ENCODE measurements at places on chromosomes 1 and 21. TPM values are rescaled to one million over a fixed set of nuclear protein-coding genes. Genes with fewer than 3 reads are reported as not detected.
A peak's percentile ranks its signal among the peaks of the same experiment; 100 is the strongest.

Gene NR0B2
- total RNA-seq: not detected

Gene RGS13
- not detected for total RNA-seq

Gene TNNI3K
- 0.40 TPM for total RNA-seq

Gene CASP9
- total RNA-seq: 6.5 TPM

Gene TEKT2
- not detected for total RNA-seq

Gene OR11L1
- not detected for total RNA-seq

Gene RGS4
- not detected for total RNA-seq

Gene CCDC30
- total RNA-seq: 1.4 TPM

Gene SPRR2F
- total RNA-seq: not detected

DNA sequence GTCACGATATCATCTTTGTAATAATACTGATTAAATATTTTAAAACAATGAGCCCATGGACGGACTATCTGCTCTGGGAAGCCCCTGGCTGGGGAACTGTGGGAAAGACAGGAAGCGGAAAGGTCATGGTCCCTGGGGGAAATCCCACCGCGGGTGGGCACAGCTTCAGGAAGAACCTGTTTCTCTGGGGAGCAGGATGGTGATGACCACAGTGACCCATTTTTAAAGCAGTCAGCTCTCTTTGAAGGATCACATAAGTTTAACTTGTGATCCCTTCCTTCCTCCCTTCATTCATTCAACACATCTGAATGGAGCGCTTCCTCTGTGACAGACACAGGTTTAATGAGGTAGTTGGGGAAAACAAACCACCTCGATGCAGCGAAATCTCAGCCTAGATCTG, 73.0 kb downstream of the DHRS3 start:
- DNase-seq: no peak
- H3K4me3 ChIP-seq: no peak overlapping the region
- peaks cover 6% of the 10 kb centered on the region for H3K4me1 ChIP-seq
- H3K27me3 ChIP-seq: no peaks in the 10 kb centered on the region
- H3K36me3 ChIP-seq: no peaks in the 10 kb centered on the region
- no peak overlapping the region for H3K27ac ChIP-seq

DNA sequence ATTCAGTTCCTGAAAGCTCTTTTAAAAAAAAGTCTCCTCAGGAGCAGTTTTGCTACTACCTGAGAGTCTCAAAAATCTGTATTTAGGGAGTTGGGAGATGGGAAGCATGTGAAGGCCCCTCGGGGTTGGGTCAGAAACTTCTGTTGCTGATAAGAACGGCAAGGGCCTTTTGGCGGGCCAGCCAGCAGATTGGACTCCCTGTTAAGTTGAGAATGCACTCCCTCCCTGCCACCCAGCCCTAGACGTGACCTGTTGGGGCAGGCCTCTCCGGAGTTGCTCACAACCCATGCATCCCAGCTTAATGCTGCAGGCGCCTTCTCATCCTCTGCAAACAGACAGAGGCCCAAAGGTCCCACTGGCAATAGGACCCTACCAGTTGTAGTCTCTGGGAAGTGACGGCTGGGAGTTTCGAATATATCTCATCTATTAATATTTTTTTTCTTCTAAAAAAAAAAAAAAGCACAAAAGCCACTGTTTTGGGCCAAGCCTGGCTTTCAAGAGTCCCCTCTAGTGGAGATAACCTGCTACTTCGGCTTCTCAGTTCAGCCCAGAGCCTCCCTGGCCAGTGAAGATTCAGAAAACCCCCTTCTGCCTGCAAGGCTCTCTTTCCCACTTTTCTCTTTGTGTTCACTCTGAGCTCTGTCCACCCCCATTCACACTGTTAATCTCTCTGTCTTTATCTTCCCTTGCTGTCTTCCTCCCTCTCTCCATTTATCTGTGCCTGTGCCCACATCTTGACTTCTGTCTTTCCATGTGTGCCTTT, 5.3 kb downstream of the PLXNA2 start:
- peaks cover 43% of the 10 kb centered on the region for H3K27me3 ChIP-seq
- H3K4me1 ChIP-seq: peaks cover 11% of the 10 kb centered on the region
- DNase-seq: no peak
- no peak overlapping the region for H3K27ac ChIP-seq
- no peak overlapping the region for H3K4me3 ChIP-seq

- H3K27me3 ChIP-seq: no peaks in the 10 kb centered on the region
- H3K4me3 ChIP-seq: no peak overlapping the region
- DNase-seq: no peak
- H3K27ac ChIP-seq: no peak overlapping the region
Observed at GRCh38 chr21:18424276-18424675, 20.7 kb upstream of the TMPRSS15 start.

GRCh38 chr21:35933466-35933865, 126.9 kb downstream of the SETD4 start:
- peak; percentile 37 for DNase-seq
- no peaks in the 10 kb centered on the region for H3K27me3 ChIP-seq
- no peak overlapping the region for H3K4me3 ChIP-seq
- no peaks in the 10 kb centered on the region for H3K36me3 ChIP-seq

DNA sequence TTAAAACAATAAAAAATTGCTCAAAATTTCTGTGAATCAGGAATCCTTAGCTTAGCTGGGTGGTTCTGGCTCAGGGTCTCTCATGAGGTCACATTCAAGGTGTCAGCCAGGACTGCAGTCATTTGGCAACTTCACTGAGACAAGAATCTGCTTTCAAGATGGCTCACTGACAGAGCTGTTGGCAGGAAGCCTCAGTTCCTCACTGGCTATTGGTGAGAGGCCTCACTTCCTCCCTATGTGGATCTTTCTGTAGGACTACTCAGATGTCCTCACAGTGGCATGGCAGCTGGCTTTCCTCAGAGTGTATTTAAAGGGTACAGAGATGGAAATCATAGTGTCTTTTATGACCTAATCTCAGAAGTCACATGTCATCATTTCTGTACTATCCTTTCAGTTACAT, 785.7 kb downstream of the ADGRL2 start:
- H3K27me3 ChIP-seq: no peaks in the 10 kb centered on the region
- DNase-seq: no peak
- no peak overlapping the region for H3K27ac ChIP-seq
- H3K36me3 ChIP-seq: no peaks in the 10 kb centered on the region
- no peak overlapping the region for H3K4me3 ChIP-seq

GRCh38 chr1:111990026-111990877, 784 bp upstream of the KCND3 start:
- H3K4me3 ChIP-seq: peak overlapping the region; percentile 69
- H3K36me3 ChIP-seq: no peaks in the 10 kb centered on the region
- peaks cover 19% of the 10 kb centered on the region for H3K4me1 ChIP-seq
- no peak for DNase-seq
- H3K27me3 ChIP-seq: peaks cover 52% of the 10 kb centered on the region

GRCh38 chr1:118124064-118124463, 61.0 kb downstream of the SPAG17 start:
- no peaks in the 10 kb centered on the region for H3K36me3 ChIP-seq
- H3K4me3 ChIP-seq: no peak overlapping the region
- DNase-seq: no peak
- no peaks in the 10 kb centered on the region for H3K4me1 ChIP-seq
- no peak overlapping the region for H3K27ac ChIP-seq

DNA sequence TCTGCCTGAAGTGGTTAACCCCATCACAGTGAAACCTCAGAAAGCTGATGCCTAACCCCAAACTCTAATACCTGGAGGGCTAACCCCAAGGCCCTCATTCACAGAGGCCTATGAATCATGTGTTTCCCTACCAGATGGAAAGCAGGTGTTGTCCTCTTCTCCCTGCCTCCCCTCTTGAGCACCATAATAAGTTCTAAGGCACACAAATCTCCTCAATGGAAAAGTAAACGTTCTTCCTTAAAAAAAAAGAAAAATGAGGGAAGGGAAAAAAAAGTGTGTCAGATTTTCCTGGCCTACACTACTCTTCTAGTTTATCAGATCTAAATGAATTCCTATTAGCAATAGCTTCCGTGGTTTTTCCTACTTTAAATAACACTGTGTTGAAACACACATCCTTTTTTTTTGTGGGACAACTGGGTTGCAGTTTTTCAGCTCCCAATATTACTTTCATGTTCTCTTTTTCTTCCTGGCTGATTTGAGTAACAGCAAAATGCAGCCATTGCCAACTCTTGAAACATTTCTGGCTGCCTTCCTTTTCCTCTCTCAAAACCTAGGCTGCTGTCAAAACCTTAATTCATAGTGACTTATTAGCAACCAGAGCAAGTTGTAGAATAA, 43.2 kb downstream of the SLC44A3 start:
- peaks cover 3% of the 10 kb centered on the region for H3K27me3 ChIP-seq
- no peak for DNase-seq
- no peaks in the 10 kb centered on the region for H3K4me1 ChIP-seq
- H3K4me3 ChIP-seq: no peak overlapping the region
- H3K27ac ChIP-seq: no peak overlapping the region
- H3K36me3 ChIP-seq: no peaks in the 10 kb centered on the region

GRCh38 chr1:100622966-100623762, 85.2 kb downstream of the GPR88 start:
- H3K4me1 ChIP-seq: peaks cover 12% of the 10 kb centered on the region
- H3K36me3 ChIP-seq: no peaks in the 10 kb centered on the region
- no peak overlapping the region for H3K4me3 ChIP-seq
- no peak overlapping the region for H3K27ac ChIP-seq
- DNase-seq: no peak
- H3K27me3 ChIP-seq: no peaks in the 10 kb centered on the region

DNA sequence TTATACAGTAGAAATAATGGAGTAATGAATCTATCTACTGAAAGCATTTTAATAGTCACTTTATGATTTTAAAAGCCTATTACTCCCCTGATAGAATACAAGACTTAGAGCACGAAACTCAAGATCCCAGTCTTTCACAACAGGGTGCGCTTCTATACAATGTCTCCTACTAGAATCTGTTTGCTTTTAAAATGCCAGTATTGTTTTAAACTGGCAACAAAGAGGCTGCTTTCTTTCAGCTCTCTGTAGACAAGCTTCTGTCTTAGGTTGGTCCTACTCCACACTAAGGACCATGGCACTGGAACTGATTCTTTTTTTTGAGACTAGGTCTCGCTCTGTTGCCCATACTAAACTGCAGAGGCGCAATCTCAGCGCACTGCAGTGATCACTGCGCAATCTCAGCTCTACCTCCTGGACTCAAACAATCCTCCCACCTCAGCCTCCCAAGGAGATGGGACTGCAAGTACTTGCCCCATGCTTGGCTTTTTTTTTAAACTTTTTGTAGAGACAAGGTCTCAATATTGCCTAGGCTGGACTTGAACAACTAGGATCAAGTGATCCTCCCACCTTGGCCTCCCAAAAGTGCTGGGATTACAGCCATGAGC, 4.8 kb downstream of the DCAF8 start:
- H3K27me3 ChIP-seq: no peaks in the 10 kb centered on the region
- H3K27ac ChIP-seq: peak overlapping the region; percentile 21
- H3K4me1 ChIP-seq: peaks cover 54% of the 10 kb centered on the region

All from activated naive CD4-positive, alpha-beta T cell treated with anti-CD3 and anti-CD28 coated beads for 36 hours (primary cell).